ENCODE measurements at places on chromosomes 5 and 9. TPM values are rescaled to one million over a fixed set of nuclear protein-coding genes. Genes with fewer than 3 reads are reported as not detected.

TERT gene
- not detected for total RNA-seq

PDCD1LG2 gene
- total RNA-seq = 1.2 TPM

SPINK13 gene
- total RNA-seq = not detected

PTPDC1 gene
- total RNA-seq = 13.0 TPM

NUTM2G gene
- total RNA-seq = not detected

GDNF gene
- total RNA-seq = 0.98 TPM

C9orf153 gene
- total RNA-seq = not detected

FAM163B gene
- not detected for total RNA-seq

DNA sequence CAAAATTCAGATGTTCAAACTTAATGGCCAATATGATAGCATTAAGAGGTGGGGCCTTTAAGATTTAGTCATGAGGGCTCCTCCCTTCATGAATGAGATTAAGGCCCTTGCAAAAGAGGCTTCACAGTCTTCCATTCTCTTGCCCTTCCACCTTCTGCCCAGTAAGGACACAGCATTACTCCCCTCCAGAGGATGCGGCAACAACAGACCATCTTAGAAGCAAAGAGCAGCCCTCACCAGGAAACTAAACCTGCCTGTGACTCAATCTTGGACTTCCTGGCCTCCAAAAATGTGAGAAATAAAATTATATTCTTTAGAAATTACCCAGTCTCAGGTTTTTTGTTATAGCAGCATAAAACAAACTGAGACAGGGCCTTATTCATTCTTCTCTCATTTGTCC lies 8.2 kb downstream of the AP3B1 start:
- H3K4me3 ChIP-seq = no peak overlapping the region
- no peaks in the 10 kb centered on the region for H3K27me3 ChIP-seq
- H3K27ac ChIP-seq = no peak overlapping the region
- no peak for DNase-seq
- H3K36me3 ChIP-seq = no peaks in the 10 kb centered on the region
- peaks cover 13% of the 10 kb centered on the region for H3K4me1 ChIP-seq

- no peak overlapping the region for H3K4me3 ChIP-seq
- H3K4me1 ChIP-seq = peaks cover 10% of the 10 kb centered on the region
- DNase-seq = no peak
- no peak overlapping the region for H3K27ac ChIP-seq
Measured at GRCh38 chr9:20364959-20365358, 257.3 kb downstream of the MLLT3 start.

DNA sequence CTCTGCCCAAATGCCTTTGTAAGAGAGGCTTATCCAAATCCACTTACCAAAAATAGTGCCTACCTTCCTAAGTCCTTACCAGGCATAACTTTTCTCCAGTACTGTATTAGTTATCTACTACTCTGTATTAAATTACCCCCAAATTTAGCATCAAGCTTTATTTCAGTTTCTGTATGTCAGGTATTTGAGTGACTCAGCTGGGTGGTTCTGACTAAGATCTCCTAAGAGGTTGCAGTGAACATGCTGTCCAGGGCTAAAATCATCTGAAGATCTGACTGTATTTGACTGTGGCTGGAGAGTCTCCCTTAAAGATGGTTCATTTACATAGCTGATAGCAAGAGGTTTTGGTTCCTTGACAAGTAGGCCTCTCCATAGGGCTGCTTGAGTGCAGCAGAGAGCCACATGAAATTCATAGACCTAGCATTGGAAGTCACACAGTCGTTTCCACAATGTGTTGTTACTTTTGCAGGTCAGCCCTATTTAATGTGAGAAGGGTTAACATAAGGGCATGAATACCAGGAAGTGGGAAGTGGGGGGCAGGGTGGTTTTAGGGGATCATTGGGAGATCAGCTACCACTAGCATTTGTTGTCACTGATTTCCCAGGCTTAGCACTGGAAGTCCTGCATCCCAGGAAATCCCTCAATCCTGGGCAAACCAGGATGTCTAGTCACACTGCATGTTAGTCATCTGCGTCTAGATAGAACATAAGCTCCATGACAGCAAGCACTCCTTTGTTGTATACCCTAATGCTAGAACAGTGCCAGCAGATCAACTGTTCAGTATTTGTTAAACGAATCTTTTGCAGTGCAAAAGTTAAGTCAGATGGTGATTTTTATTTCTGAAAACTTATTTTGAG lies 2.0 kb upstream of the ZNF622 start:
- no peak overlapping the region for H3K27ac ChIP-seq
- no peak for DNase-seq
- peaks cover 47% of the 10 kb centered on the region for H3K4me1 ChIP-seq
- no peaks in the 10 kb centered on the region for H3K27me3 ChIP-seq

- H3K4me1 ChIP-seq = no peaks in the 10 kb centered on the region
- no peak overlapping the region for H3K27ac ChIP-seq
- H3K36me3 ChIP-seq = no peaks in the 10 kb centered on the region
- no peak overlapping the region for H3K4me3 ChIP-seq
- DNase-seq = no peak
- H3K27me3 ChIP-seq = no peaks in the 10 kb centered on the region
Measured at GRCh38 chr5:7638456-7638855, 212.5 kb downstream of the CFAP90 start.

DNA sequence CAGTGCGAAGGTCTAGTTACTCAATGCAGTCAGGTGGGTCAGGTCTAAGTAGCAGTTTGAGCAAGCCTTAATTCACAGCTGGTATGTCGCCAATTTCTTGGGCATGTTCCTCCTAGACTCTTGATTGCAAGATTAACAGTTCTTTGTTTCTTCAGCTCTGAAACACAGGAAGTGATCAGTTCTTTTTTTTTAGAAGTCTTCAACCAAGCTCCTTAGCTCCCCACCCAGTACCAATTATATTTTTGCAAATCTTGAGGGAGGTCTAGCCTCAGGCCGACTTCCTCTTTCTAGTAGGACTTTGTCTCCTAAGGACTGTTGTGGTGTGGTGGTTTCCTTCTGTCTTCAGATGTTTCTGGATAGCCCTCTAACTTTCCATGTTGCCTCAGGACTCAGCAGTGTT lies 2054.2 kb downstream of the MAT2B start:
- H3K27me3 ChIP-seq = no peaks in the 10 kb centered on the region
- H3K27ac ChIP-seq = no peak overlapping the region
- DNase-seq = no peak
- H3K4me3 ChIP-seq = no peak overlapping the region
- no peaks in the 10 kb centered on the region for H3K4me1 ChIP-seq

- no peaks in the 10 kb centered on the region for H3K4me1 ChIP-seq
- DNase-seq = no peak
- H3K27ac ChIP-seq = no peak overlapping the region
- H3K27me3 ChIP-seq = no peaks in the 10 kb centered on the region
Measured at GRCh38 chr9:125494653-125494915, 212.4 kb downstream of the MAPKAP1 start.

- no peaks in the 10 kb centered on the region for H3K27me3 ChIP-seq
- no peak overlapping the region for H3K27ac ChIP-seq
- H3K4me3 ChIP-seq = no peak overlapping the region
- no peak for DNase-seq
Measured at GRCh38 chr5:132098621-132099020, 25.0 kb downstream of the CSF2 start.

DNA sequence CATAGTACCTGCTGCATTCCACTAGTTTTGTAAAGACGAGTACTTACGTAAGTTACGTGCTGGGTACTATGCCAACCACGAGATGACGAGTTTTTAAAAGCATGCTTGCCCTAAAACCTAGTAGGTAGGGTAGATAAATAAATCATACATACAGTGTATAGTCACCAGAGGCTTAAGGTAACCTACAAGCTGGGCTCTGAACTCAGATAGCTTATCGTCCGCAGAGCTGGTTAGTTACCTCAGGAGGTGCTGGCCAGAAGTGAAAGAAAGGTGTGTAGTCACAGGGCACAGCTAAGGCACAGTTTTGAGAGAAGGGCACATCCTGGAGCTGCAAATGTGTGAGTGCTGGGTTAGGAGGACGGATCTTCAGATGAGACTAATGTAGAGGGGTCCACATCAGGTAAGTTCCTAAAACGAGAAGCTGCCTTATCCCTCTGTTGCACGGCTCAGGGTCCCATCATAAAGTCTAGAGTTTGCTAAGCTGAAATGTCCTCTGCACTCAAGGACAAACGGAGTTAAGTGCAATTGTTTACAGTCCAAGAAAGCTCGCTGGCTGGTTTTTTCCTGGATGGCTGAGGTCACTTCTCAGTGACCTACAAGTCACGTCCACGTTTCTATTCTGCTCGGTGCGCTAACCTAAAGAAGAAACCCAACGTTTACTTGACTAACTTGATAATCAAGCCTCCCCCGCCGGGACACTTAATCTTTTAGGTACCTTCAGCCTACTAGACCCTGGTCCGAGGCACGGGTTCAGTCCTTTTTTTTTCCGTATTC lies 1.1 kb upstream of the SNX24 start:
- peak overlapping the region; percentile 90 for H3K4me3 ChIP-seq
- DNase-seq = no peak
- peak overlapping the region; percentile 88 for H3K27ac ChIP-seq

DNA sequence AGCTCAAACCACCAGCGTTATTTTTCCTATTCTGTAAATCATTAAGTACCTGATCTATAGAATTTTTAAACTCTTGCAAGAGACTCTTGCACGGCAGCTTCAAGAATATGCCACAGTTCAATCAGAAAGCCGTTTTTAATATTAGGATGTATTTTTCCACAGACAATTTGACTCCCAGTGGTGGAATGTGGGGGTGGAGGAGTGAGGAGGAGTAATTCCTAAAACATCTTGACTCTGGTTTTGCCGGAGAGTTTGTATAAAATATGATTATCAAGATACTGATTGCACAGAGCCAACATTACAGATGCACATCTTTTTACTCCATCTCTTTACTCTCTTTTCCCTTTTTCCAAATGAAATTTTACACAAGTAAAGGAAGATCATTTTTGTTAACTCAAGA lies 288.3 kb downstream of the ENC1 start:
- no peak overlapping the region for H3K4me3 ChIP-seq
- H3K36me3 ChIP-seq = no peaks in the 10 kb centered on the region
- H3K27ac ChIP-seq = no peak overlapping the region

DNA sequence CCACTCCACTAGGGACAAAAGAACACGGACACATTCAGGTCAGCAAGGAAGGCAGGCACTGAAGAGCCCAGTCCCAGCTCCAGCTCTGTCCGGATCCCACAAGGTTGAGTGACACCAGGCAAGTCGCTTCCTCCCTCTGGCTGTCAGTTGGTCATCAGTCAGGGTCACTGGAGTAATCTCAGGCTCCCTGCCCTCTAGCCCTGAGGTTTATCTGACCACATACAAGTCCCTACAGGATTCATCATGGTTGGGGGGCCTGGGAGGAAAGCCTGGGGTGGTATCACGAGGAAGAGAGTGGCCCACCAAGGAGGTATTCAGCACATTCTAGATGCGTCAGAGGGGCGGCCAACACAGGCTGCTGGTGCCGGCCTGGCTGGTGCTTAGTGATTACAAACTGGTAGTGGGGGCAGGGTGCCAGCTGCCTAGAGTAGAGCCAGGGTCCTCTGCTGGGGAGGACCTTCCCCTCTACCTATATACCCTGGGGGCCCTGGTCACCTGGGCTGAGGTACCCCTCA lies 81.5 kb downstream of the SHB start:
- H3K27ac ChIP-seq = no peak overlapping the region
- peaks cover 13% of the 10 kb centered on the region for H3K4me1 ChIP-seq
- H3K4me3 ChIP-seq = no peak overlapping the region
- no peaks in the 10 kb centered on the region for H3K27me3 ChIP-seq

GRCh38 chr5:60651872-60652620 lies 47.9 kb downstream of the DEPDC1B start:
- no peaks in the 10 kb centered on the region for H3K4me1 ChIP-seq
- H3K4me3 ChIP-seq = no peak overlapping the region
- no peaks in the 10 kb centered on the region for H3K27me3 ChIP-seq

- H3K27ac ChIP-seq = no peak overlapping the region
- H3K27me3 ChIP-seq = no peaks in the 10 kb centered on the region
- no peak overlapping the region for H3K4me3 ChIP-seq
Measured at GRCh38 chr5:124739634-124740025, 6.8 kb downstream of the ZNF608 start.

DNA sequence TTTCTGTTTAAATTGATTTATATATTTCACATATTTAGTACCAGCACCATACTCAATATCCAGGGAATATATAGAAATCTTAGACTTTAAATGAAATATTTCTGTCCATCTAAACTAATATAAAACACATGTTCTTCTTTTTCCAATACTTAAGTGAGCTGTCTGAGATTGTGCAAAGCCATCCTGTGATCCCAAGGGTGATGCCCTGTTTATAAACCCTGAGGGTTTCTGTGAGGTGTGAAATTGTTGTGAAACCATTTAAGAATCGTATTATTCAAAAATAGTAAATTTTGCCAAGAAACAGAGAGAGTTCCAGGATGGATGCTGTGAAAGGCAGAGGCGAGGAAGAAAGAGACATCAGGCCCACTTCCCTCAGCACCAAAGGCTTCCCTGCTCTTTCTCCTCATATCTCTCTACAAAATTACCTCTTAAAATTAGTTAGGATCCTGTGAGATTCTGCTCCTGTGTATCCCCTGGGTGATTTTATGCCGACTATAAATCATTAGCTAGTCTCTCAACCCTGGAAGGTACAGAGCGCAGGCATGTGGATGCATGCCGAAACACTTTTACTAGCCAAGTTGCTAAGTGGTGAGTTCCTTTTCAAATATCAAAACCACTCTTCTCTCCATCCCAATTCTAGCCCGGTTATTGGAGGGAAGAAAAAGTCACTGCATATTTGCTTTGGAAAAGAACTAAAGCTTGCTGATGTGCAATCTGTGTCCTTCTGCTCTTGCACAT lies 183.0 kb downstream of the GLIS3 start:
- H3K27me3 ChIP-seq = no peaks in the 10 kb centered on the region
- H3K36me3 ChIP-seq = no peaks in the 10 kb centered on the region
- H3K4me1 ChIP-seq = peaks cover 19% of the 10 kb centered on the region
- DNase-seq = no peak
- no peak overlapping the region for H3K27ac ChIP-seq

GRCh38 chr9:33452828-33453271 lies 5.5 kb upstream of the AQP3 start:
- no peaks in the 10 kb centered on the region for H3K27me3 ChIP-seq
- no peaks in the 10 kb centered on the region for H3K36me3 ChIP-seq
- no peak for DNase-seq
- H3K27ac ChIP-seq = no peak overlapping the region
